ENCODE measurements at places on chromosomes 1 and 21.

GRCh38 chr1:180135535-180135934, 19.1 kb upstream of the QSOX1 start:
- H3K4me3 ChIP-seq, result no peak overlapping the region
- no peaks in the 10 kb centered on the region for H3K36me3 ChIP-seq
- no peak overlapping the region for H3K27ac ChIP-seq

- no peak for DNase-seq
- H3K4me1 ChIP-seq, result peaks cover 12% of the 10 kb centered on the region
- H3K4me3 ChIP-seq, result no peak overlapping the region
- no peaks in the 10 kb centered on the region for H3K36me3 ChIP-seq
- H3K27ac ChIP-seq, result no peak overlapping the region
Observed at GRCh38 chr1:54883349-54884102, 3.5 kb downstream of the DHCR24 start.

DNA sequence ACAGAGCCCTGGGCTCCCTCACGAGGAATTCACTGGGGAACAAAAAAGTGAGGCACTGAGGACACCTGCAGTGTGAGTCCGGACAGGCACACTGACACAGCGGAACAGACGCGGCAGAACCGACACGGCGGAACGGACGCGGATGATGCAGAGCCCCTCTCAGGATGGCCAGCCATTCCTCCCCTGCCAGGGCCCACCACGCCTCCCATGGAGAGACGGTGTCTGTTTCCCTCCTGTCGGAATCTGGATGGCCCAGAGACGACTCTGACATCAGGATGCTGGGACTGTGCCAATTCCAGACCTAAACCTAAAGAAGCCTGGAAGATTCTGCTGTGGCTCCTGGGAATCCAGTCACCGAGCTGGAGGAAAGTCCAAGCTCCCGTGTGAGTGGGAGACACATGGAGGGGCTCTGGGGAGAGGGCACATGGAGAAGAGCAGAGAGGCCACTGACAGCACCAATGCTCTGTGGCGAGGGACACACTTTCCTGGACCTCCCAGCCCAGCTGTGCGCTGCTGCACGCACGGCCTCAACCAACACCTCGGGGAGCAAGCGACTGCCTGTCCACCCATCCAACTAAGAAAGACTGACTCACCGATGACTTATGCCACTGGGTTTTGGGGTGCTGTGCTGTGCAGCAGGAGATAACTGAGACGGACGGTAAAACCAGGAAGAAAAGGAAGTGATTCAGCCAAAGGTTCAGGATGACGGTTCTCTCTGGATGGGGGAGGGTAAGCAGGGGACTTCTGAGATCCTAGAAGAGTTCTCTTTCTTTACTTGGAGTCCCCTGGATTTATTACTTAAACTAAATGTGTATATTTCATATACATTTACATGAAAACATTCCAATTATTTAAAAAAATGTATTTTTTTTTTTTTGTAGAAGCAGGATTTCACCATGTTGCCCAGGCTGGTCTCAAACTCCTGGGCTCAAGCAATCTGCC, 23.3 kb downstream of the ZBTB17 start:
- no peaks in the 10 kb centered on the region for H3K27me3 ChIP-seq
- H3K36me3 ChIP-seq, result no peaks in the 10 kb centered on the region
- peak overlapping the region; percentile 87 for H3K27ac ChIP-seq

- no peaks in the 10 kb centered on the region for H3K4me1 ChIP-seq
- H3K27ac ChIP-seq, result no peak overlapping the region
- no peaks in the 10 kb centered on the region for H3K36me3 ChIP-seq
- H3K27me3 ChIP-seq, result no peaks in the 10 kb centered on the region
- no peak for DNase-seq
- H3K4me3 ChIP-seq, result no peak overlapping the region
Observed at GRCh38 chr1:48214820-48215219, 7.7 kb upstream of the SLC5A9 start.

Measured in CD8-positive, alpha-beta memory T cell (primary cell).